HS-27A (cell line): ENCODE measurements at places on chromosomes 6 and 20.

DNA sequence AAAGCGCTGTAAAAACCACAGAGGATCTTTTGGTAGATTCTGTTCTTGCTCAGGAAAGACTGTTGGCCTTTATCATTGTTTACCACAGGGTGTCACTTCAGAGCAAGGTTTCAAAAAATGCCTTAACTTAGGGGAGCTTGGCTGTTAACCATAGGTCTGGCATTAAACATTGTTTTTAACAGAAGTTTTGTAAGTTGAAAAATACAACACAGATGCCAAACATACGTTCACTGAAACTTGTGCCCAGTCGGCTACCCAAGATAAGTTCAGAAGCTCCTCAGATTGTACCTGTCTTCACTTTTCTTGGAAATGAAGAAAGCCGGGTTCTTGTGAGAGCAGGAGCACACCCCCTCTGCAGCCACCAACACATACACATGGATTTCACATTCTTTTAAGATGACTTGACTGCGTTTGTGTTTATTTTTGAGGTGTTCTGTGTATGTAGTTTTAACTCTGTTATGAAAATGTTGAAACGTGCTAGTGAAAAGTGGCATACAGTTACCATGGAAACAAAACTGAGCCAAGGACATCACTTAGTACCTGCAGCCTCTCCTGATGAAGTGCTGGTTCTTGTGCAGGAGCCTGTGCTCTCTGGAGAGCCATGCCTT, 64.9 kb downstream of the SYCP2L start:
- DNase-seq: peak; percentile 77

DNA sequence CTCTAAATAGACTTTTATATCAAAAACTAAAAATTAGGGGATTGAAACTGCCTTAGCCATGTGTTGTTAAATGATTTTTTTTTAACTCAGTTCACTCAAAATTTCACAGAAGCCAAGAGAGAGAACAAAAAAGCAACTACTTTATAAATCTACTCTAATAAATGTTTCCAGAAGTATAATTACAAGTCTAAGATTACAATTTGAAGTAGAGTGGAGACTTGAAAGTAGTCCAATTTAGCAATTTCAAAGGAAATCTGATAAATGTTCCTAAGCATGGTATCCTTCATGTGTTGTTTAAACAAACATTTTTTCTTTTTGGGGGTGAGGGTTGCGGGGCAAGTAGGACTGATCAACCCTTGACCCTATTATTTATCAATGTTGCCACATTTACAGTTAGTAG, 72.6 kb downstream of the PHIP start:
- no peak for DNase-seq

DNA sequence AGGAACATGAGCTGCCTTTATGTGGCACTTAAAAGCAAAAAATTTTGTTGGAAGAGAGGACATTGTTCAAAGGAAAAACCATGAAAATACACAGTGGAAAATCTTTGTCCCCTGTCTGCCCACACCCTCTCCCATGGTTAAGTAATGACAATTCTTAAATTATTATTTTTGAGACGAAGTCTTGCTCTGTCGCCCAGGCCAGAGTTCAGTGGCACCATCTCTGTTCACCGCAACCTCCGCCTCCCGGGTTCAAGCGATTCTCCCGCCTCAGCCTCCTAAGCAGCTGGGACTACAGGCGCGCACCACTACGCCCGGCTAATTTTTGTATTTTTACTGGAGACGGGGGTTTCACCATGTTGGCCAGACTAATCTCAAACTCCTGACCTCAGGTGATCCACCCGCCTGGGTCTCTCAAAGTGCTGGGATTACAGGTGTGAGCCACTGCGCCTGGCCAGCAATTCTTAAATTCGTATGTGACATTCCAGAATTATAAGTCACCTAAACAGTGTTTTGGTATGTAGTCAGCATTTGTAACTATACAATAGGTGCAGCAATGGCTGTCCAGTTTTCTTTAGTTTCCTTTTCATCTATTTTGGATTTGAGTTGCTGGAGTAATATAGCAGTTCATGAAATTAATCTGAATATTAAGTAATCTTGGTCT, 636 bp upstream of the SSR1 start:
- no peak for DNase-seq

DNA sequence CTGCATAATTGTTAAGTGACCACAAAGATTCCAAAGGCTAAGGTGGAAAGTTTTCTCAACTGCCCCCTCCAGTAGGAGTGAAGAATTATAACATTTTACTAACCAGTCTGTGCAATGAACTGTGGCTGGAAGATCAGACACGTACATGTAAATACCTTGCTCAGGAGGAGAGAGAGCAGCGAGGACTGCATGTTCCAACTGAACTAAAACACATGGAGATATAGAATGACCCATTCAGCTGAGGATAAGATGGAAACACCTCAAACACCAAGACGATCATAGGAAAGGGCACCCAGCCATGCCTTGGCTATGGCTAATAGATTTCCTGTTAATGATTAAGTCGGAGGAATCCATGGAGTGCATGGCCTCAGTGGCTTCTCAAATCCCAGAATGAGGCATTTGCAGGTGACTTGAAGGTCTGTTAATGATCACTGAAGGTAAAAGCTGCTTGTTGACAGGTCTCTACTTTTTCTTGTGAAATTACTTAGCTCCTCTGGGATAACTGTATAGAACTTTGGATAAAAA, 875.6 kb downstream of the TFAP2A start:
- no peak for DNase-seq

GRCh38 chr20:51171141-51171540, 148.2 kb upstream of the KCNG1 start:
- DNase-seq: no peak

DNA sequence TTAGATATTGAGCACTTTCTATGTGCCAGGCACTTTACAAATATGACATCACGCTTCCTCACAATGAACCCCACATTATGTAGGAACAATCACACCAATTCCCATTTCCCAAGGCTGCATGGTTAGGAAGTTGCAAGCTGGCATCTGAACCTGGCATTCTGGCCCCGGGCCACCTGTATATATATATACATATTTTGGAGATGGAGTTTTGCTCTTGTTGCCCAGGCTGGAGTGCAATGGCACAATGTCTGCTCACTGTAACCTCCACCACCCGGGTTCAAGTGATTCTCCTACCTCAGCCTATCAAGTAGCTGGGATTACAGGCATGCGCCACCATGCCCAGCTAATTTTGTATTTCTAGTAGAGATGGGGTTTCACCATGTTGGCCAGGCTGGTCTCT, 30.4 kb downstream of the SRC start:
- DNase-seq: no peak

DNA sequence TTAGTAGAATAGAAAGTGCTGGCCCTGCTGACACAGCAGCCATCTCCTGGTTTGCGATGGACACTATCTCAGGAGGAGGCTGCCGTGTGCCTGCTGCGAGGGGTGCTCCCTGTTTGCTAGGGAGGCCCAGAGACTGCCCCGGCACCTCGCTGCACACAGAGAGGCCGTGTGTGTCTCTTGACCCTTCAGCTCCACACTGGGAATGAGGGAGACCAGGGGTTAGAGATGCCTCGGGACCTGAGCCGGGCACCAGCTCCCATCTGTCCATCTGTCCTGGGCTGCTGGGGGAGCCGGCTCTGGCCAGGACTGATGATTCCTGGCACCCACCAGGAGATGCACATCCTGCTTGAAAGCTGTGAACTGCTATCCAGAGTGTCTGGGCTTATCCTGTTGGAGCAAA, 18.2 kb downstream of the PHACTR3 start:
- no peak for DNase-seq
